ENCODE measurements at places on chromosomes 1 and 21.

DNA sequence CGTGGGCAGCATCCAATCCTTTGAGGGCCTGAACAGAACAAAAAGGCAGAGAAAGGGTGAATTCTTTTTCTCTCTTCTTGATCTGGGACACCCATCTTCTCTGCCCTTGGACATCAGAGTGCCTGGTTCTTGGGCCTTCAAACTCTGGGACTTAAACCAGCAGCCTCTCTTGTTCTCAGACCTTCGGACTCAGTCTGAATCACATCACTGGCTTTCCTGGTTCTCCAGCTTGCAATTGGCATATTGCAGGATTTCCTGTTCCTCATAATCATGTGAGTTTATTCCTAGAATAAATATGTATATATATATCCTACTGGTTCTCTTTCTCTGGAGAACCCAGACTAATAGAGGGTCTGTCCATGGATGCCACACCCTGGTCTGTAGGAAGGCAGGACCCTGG is 16.3 kb upstream of the TENT5C start:
- no peak for DNase-seq

DNA sequence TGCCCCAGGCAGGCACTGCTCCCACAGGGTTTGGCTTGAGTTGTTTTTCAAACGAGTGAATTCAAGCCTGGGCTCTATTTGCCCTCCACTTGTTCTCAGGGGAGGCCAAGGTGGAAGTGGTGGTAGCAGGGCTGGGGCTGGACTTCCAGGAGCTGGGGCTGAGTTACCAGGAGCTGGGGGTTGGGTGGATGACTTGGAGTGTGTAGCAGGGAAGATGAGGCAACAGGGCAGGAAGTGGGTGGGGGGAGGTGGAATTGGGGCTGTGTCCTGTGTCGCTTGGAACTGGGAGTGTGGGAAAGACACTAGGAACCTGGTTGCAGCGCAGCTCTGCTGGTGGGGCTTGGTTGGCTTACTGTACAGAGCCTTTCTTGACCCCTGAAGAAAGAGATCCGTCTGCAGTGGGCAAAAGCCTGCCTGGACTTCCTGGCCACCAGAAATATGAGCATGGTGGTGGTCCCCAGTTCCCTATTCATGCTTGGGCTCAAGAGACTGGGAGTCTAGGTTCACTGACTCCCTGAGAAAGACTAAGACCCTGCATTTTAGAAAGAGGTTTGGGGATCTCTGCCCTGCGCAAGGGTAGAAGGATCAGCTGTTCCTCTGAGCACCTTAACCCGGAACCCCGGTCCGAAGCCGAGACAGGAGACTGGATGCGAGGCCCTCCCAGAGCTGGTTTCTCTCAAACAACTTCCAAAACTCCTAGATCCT is 3.1 kb downstream of the TFAP2E start:
- no peak for DNase-seq

GRCh38 chr1:245608271-245608670 is 453.5 kb downstream of the KIF26B start:
- DNase-seq: no peak

GRCh38 chr21:31262728-31263127 is 81.3 kb downstream of the TIAM1 start:
- no peak for DNase-seq

DNA sequence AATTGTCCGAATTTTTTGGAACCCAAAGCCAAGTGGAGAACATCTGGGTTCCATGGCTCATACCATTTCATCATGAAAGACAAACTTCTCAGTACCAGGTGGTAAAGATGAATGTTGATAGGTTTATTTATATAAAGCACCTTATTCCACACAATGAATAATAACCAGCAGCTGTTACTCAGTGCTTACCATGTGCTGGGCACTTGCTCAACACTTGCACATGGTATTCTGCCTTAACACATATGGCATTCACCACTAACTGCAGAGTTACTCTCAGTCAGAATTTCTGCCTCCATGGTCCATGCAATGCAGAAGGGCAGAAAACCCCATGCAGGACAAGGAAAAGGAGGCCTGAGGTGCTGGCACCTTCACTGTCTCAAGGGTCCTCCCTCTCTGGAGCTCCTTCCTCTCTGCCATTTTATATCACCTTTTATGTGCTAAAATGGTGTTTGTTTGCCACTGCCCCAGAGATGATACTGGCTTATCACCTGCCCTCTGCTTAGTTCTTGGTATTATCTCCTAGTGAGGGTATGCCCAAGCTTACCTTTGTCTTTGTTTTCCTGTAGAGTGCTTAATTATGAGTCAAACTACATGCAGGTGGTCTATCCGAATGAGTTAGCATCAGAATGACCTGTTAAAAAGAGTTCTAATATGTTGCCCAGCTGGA is 76.7 kb upstream of the ZNF326 start:
- DNase-seq: no peak

- no peak for DNase-seq
These were observed 24.9 kb upstream of the CTBS start for GRCh38 chr1:84598846-84599741.

GRCh38 chr1:1432951-1433803 is 2.3 kb upstream of the VWA1 start:
- DNase-seq: peak; percentile 85

- no peak for DNase-seq
These were observed 12.4 kb upstream of the STMN1 start for GRCh38 chr1:25918615-25919014.

GRCh38 chr1:234535763-234536515 is 57.0 kb upstream of the TARBP1 start:
- DNase-seq: peak; percentile 77

DNA sequence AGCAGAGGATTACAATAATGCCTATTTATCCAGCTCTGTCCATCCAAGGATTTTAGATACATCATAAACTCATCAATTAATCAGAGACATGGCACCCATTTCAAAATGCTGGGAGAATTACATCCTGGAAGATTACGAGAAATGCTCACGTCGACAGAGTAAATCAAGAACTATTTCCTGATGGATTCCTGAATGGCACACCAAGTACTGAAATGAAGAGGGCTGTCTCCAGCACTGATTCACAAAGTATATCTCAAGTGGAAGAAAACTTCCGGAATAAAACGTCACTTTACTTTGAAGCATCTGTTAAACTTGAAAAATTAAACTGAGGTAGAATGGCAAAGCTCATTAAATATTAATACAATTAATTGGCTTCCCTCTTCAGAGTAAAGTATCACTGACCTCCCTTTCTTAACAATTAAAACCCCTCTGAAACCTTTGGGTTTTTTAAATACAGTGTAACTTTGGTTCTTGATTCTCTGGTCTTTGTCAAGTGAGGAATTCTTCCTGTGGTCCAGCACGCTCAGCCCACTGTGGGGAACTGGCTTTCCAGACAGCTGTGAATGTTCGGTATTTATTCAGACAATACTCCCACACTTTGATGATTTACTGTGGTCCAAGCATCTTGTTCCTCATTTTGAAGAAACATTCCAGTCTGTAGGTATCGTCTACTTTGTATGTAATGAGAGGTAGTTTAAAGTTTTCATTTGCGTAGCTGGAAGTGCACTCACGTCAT is 288.0 kb downstream of the NFIA start:
- DNase-seq: no peak

- DNase-seq: peak; percentile 82
These were observed at the start of gene SLC6A9 for GRCh38 chr1:44031252-44032169. Gene SLC6A9 (minus strand): TSS chr1:44031462. CDS start chr1:44024277, 7,185 bp downstream.

- no peak for DNase-seq
These were observed 39.4 kb upstream of the CAMK1G start for GRCh38 chr1:209544098-209544497.

GRCh38 chr1:157288996-157289395 is 150.8 kb upstream of the ETV3 start:
- no peak for DNase-seq

- DNase-seq: peak; percentile 28
These were observed 125.2 kb upstream of the DPYD start for GRCh38 chr1:98045767-98046641.

DNA sequence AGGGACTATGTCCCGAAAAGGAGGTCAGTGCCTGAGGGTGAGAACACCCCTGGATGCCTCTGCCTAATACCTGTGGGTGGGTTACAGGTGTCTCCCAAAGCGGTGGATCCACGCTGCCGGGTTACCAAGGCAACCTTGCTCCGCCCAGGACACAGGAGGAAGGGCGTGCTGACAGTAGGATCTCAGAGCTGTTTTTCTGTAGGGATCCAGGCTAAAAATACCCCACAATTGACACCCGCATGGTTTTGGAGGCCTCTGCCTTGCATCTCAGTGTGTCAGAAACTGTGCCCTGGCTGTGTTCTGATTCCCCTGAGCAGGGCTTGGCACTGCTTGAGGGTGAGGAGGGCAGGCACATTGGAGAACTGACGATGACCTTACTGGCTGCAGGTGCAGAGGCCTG is 118.0 kb downstream of the IER5 start:
- DNase-seq: no peak

DNA sequence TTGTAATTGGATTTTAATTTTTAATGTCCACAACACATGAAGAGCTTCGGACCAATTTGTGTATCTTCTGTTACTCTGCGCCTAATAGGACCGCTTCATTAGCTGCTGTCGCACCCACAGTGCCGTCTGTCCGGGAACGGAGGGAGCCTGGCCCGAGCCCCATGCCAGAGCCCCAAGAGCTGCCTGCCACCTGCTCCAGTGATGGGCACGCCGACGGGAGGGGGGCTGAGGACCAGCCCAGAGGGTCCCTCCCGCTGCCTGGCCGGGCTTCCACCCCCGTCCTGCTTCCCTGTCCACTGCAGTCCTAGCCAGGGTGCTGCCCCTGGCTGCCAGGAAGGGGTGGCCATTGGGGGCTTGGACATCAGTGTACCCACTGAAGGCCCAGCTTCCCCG is 30.3 kb upstream of the PLCH2 start:
- DNase-seq: no peak
